ENCODE measurements at places on chromosomes 5 and 9.

DNA sequence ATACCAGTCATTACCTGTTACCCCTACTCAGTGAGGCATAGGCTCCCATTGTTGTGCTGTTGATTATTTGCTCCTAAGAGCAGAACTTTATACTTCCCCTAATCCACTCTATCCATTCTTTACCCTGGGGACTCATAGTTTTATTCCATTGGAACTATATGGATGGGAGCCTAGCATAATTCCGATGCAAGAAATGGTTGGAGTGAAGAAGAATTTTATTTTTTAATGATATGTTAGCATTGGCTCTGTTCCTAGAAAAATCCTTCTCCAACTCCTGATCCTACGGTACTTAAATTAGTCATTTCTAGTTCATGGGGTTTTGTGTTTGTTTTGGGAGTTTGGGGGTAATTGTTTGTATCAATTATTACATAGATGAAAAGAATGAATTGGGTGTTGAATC, 191.5 kb downstream of the GOLPH3 start:
- no peak for DNase-seq

- no peak for DNase-seq
Measured at GRCh38 chr5:59130431-59130830, 547.6 kb downstream of the RAB3C start.

GRCh38 chr5:59180515-59180914, 597.6 kb downstream of the RAB3C start:
- no peak for DNase-seq

GRCh38 chr5:159286420-159287035, 23.4 kb downstream of the UBLCP1 start:
- no peak for DNase-seq

GRCh38 chr9:124500796-124501611, 6.2 kb downstream of the NR5A1 start:
- no peak for DNase-seq

DNA sequence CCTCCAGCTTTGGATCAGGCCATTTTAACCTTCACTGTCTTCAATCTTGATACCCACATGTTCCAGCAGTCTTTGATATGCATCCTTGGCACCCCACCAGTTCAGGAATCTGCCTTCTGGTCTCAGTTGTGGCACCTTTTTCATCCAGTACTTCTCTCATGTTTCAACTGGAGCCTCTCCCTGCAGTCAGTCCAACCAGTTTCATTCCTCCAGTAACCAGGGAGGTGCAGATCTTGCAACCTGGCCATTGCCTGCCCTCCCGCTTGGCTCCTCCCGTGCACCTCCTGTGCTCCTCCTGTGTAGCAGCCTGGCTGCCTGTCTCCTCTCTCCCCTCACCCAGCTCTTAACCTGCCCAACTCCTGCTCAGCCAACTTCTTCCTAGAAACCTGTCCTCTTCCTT, 20.2 kb downstream of the FUBP3 start:
- no peak for DNase-seq

DNA sequence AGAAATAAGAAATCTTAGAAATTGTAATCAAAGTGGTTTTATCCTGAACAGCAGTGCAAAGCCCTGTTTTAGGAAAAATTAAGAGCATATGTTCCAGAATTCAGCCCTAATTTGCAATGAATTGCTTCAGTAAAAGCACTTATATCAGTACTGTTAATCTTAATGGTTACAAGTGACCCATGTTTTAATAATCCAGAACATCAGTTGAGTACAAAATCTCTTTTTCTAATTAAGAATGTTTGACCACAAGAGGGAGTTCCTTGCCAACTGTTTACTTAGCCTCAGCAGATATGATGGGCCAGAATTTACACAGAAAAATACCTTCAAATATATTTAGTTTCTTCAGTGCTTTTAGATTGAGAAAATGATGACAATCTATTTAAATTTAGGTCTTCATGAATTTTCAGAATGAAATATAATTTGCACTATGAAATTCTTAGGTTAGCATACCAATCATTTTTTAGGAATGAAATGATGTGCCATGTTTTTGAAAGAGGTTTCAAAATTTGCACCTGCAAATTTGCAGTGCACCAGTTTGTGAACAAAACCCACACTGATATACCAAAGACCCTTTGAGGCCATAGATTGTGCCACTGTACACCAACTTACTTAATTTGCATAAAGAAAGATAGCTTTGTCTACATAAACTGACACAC, 926.3 kb upstream of the ARRDC3 start:
- peak; percentile 14 for DNase-seq

All from AG09319 (cell line).